ENCODE measurements at places on chromosomes 1 and 21. TPM values are rescaled to one million over a fixed set of nuclear protein-coding genes. Genes with fewer than 3 reads are reported as not detected.
A peak's percentile ranks its signal among the peaks of the same experiment; 100 is the strongest.

MTARC1 gene
- total RNA-seq = 2.2 TPM

DNA sequence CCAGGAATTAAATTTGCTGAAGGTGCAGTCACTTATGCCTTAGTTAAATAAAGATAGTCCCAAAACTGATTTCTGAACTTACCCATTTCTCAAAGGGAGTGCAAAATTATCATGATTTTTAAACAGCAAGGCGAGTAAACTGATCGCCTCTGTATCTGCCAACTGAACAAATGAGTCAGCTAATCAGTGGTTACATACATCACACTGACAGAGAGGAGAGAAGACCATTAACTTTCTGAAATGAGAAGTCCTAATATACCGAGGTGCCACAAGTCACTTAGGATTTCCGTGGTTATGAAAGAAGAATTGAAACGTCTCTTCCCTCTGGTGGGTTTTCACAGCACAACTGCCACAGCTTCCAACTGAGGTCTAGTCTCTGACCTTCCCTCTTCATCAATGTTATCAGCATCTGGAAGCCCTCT is 400.7 kb downstream of the SMYD3 start:
- no peaks in the 10 kb centered on the region for H3K36me3 ChIP-seq
- H3K27ac ChIP-seq = no peak overlapping the region
- H3K4me3 ChIP-seq = no peak overlapping the region
- no peak for DNase-seq
- no peaks in the 10 kb centered on the region for H3K4me1 ChIP-seq

- DNase-seq = no peak
- no peaks in the 10 kb centered on the region for H3K27me3 ChIP-seq
- no peaks in the 10 kb centered on the region for H3K36me3 ChIP-seq
- H3K27ac ChIP-seq = no peak overlapping the region
- no peak overlapping the region for H3K4me3 ChIP-seq
Observed at GRCh38 chr1:65491472-65491871, 71.0 kb downstream of the LEPR start.

- no peaks in the 10 kb centered on the region for H3K36me3 ChIP-seq
- no peaks in the 10 kb centered on the region for H3K27me3 ChIP-seq
- no peak overlapping the region for H3K27ac ChIP-seq
- H3K4me3 ChIP-seq = no peak overlapping the region
Observed at GRCh38 chr1:160580221-160580812, 1.0 kb upstream of the CD84 start.

GRCh38 chr1:229582011-229582694 is 23.6 kb upstream of the ABCB10 start:
- DNase-seq = peak; percentile 86
- H3K4me3 ChIP-seq = peak overlapping the region; percentile 9
- peak overlapping the region; percentile 68 for H3K27ac ChIP-seq
- H3K27me3 ChIP-seq = no peaks in the 10 kb centered on the region
- no peaks in the 10 kb centered on the region for H3K4me1 ChIP-seq

MUTYH gene
- 1.8 TPM for total RNA-seq

- H3K36me3 ChIP-seq = no peaks in the 10 kb centered on the region
- no peaks in the 10 kb centered on the region for H3K27me3 ChIP-seq
Observed at GRCh38 chr1:28966617-28967016, 52.2 kb downstream of the EPB41 start.

DNA sequence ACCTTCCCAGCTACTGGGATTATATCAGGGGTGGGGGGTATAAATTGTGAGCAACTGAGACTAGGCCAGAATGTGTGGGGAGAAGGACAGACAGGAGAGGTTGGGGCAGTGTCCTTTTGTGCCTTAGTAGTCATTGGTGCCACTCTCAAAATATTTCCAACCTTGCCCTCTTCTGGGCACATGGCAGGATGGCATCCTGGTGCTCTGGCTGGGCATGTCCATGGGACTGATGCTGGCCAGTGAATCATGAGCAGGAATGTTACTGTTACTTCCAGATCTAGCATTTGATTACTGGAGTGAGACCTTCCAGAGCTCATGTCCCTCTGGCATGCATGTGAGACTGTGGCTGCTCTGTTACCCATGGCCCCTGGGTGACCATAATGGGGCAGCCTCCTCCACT is 151.2 kb downstream of the MATN1 start:
- no peaks in the 10 kb centered on the region for H3K27me3 ChIP-seq
- H3K4me3 ChIP-seq = no peak overlapping the region
- no peaks in the 10 kb centered on the region for H3K36me3 ChIP-seq
- DNase-seq = no peak
- no peaks in the 10 kb centered on the region for H3K4me1 ChIP-seq

DNA sequence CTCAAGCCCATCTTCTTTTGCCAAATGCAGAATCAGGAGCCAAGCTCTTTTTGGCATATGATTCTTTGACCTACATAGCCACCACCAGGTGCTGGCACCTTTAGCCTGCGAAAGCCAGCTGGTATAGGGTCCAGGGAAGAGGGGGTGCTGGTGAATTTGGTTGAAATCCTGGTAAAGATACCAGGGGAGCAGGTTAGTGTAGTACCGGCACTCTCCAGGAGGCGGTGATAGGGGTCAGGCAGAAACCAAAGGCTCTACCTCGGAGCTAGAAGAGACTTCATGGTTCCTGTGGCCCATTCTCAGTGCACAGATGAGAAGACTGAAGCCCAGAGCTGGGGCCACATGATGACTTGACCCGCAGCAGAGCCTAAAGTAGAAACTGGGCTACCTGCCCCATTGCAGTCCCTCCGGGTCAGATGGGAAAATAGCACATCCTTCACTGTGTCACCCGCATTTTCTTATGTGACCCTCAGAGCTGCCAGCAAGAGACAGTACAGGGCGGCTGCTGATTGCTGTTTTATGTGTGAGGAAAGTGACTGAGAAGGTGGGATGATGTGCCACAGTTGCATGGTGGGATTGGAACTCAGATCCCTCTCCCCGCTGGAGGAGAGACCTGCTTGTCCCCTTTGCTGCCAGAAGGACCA is 36.0 kb upstream of the IL19 start:
- H3K27ac ChIP-seq = no peak overlapping the region
- H3K4me3 ChIP-seq = no peak overlapping the region
- no peak for DNase-seq
- H3K27me3 ChIP-seq = no peaks in the 10 kb centered on the region

FAAH gene
- total RNA-seq = 6.0 TPM

FAM163A gene
- not detected for total RNA-seq

TP73 gene
- not detected for total RNA-seq

- H3K4me1 ChIP-seq = no peaks in the 10 kb centered on the region
- H3K27me3 ChIP-seq = no peaks in the 10 kb centered on the region
- H3K27ac ChIP-seq = peak overlapping the region; percentile 78
- no peaks in the 10 kb centered on the region for H3K36me3 ChIP-seq
- DNase-seq = no peak
Observed at GRCh38 chr1:44049839-44050238, 18.6 kb upstream of the SLC6A9 start.

- no peak overlapping the region for H3K27ac ChIP-seq
- no peaks in the 10 kb centered on the region for H3K4me1 ChIP-seq
- H3K4me3 ChIP-seq = no peak overlapping the region
- no peak for DNase-seq
- no peaks in the 10 kb centered on the region for H3K27me3 ChIP-seq
Observed at GRCh38 chr1:4017636-4018365, 117.7 kb upstream of the C1orf174 start.

GRCh38 chr1:30635391-30635975 is 87.9 kb downstream of the MATN1 start:
- no peak for DNase-seq
- H3K27ac ChIP-seq = no peak overlapping the region
- no peaks in the 10 kb centered on the region for H3K27me3 ChIP-seq
- no peaks in the 10 kb centered on the region for H3K4me1 ChIP-seq
- H3K4me3 ChIP-seq = no peak overlapping the region

GRCh38 chr1:111474106-111474505 is 322 bp downstream of the C1orf162 start:
- H3K4me1 ChIP-seq = peaks cover 5% of the 10 kb centered on the region
- H3K36me3 ChIP-seq = peaks cover 12% of the 10 kb centered on the region
- peak overlapping the region; percentile 47 for H3K4me3 ChIP-seq
- no peaks in the 10 kb centered on the region for H3K27me3 ChIP-seq
- DNase-seq = no peak
- H3K27ac ChIP-seq = peak overlapping the region; percentile 65

DNA sequence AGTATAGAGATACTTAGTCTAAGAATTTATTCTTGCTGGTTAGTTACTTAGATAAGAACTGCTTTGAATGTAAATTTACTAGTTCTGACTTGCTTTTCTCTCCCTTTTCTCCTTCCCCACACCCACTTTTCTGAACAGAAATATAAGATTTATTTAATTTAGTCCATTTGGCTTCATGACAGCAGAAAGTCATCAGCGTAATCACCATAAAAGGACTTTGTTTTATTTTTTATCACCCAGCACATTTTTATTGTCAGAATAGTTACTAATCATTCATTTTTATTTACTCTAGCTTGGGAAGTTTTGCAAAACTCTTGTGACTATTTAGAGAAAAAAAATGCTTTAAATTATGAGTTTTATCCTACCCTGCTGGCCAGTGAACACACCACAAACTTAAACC is 197.2 kb downstream of the CHRM3 start:
- no peaks in the 10 kb centered on the region for H3K36me3 ChIP-seq
- no peak overlapping the region for H3K27ac ChIP-seq
- H3K4me3 ChIP-seq = no peak overlapping the region
- no peaks in the 10 kb centered on the region for H3K27me3 ChIP-seq

TSACC gene
- total RNA-seq = not detected

- peaks cover 23% of the 10 kb centered on the region for H3K4me1 ChIP-seq
- H3K36me3 ChIP-seq = peaks cover 21% of the 10 kb centered on the region
- peak overlapping the region; percentile 96 for H3K27ac ChIP-seq
- H3K4me3 ChIP-seq = peak overlapping the region; percentile 90
- H3K27me3 ChIP-seq = no peaks in the 10 kb centered on the region
- no peak for DNase-seq
Observed at GRCh38 chr1:234608911-234609690, 877 bp downstream of the IRF2BP2 start.

PLPPR5 gene
- total RNA-seq = not detected

DNA sequence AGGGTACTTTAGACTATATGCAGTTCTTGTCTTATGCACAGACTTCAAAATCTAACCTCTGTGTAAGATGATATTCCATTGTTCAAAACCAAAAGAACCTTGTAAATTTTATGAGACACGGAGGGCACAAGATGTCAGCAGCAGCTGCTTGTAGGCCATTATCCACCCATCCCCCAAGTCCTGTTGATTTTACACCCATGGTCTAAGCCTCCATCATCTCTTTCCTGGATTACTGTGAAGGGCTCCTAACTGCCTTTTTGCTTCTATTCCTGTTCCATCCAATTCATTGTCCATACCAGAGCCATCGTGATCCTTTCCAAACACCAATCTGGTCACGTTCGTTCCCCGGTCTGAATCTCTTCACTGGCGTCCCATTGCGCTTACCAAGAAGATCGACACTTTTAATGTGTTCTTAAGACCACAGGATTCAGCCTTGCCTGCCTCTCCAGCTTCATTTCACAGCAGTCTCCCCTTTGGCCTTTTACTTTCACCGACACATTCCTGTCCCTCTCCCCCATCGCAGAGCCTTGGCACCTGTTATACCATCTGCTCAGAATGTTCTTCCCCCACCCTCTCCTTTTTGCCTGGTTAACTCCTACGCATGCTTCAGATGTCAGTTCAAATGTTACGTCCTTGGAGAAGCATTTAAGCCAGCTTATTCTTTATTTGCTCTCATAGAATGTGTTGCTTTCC is 107.3 kb upstream of the POU3F1 start:
- H3K4me3 ChIP-seq = no peak overlapping the region
- no peaks in the 10 kb centered on the region for H3K27me3 ChIP-seq
- no peaks in the 10 kb centered on the region for H3K36me3 ChIP-seq

- H3K36me3 ChIP-seq = no peaks in the 10 kb centered on the region
- H3K27me3 ChIP-seq = no peaks in the 10 kb centered on the region
- no peaks in the 10 kb centered on the region for H3K4me1 ChIP-seq
Observed at GRCh38 chr21:16608209-16608830, 878.5 kb downstream of the USP25 start.

- no peak overlapping the region for H3K27ac ChIP-seq
- no peaks in the 10 kb centered on the region for H3K27me3 ChIP-seq
- DNase-seq = peak; percentile 56
Observed at GRCh38 chr21:45543710-45544448, 1.6 kb upstream of the SLC19A1 start.

LMX1A gene
- 1.7 TPM for total RNA-seq

DNA sequence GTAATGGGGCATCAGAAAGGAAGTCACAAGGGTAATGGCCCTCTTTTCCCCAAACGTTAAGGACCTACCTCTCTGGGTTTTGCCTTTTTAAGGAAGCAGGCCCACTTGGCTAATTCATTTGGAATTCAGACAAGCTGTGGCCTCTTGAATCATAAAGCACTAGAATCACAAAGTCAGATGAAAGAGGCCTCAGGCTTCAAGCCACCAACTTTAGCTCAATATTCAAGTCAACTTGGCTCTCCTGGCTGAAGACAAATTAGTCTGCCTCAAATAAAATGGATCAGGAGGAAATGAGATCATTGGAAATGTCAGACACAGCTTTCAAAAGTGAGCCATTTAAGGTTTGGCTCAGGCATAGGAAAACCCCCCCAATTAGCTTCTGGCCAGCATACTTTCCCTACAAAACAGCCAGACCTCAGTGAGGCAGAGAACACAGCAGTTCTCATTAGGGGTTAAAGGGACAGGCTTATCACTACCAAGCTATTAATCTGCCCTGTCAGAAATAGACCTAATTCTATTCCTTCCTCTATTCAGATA is 34.3 kb downstream of the SLC35D1 start:
- no peaks in the 10 kb centered on the region for H3K27me3 ChIP-seq
- H3K36me3 ChIP-seq = no peaks in the 10 kb centered on the region
- peak; percentile 77 for DNase-seq

GRCh38 chr1:7265771-7266371 is 480.6 kb downstream of the CAMTA1 start:
- H3K4me3 ChIP-seq = no peak overlapping the region
- no peak overlapping the region for H3K27ac ChIP-seq
- no peaks in the 10 kb centered on the region for H3K27me3 ChIP-seq
- no peak for DNase-seq
- H3K36me3 ChIP-seq = no peaks in the 10 kb centered on the region

- H3K27ac ChIP-seq = no peak overlapping the region
- no peak for DNase-seq
- no peaks in the 10 kb centered on the region for H3K36me3 ChIP-seq
- no peaks in the 10 kb centered on the region for H3K4me1 ChIP-seq
Observed at GRCh38 chr1:244104309-244105060, 53.4 kb downstream of the ZBTB18 start.

DNA sequence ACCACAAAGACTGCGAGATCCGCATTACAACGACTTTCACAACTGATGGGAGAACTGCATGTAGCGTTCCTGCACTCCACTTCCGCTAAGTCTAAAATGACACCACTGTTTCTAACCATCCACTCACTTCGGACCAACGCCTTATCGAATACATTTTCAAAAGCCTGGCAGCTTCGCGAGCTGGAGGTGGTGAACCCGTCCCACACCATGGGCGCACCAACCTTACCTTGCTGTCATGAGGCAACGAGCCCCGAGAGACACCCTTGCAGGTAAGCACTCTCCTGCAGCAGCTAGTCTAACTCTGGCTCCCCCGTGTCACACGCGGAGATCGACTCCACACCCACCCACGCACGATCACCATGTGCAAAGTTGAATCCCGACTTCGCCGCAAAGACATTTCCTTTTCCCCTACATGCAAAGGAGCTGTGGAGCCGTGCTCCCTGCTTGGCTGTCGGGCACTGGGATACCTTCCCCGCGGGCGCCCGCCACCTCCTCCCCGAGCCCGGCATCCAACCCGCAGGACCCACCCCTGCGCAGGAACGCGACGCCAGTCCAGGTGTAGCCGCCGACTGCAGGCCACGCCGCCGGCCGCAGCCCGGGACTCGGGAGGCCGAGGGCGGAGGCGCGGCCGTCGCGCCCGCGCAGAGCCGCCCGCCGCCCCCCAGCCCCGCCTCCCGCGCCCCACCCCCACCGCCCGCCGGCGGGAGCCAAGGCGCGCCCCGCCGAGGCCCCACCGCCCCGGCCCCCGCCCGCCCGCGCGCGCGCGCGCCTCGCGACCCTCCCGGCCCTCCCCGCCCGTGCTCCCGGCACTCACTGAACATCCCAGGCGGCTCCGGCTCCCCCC is 629 bp downstream of the TAF5L start:
- H3K27ac ChIP-seq = peak overlapping the region; percentile 96
- H3K4me3 ChIP-seq = peak overlapping the region; percentile 92
- H3K4me1 ChIP-seq = peaks cover 8% of the 10 kb centered on the region
- H3K27me3 ChIP-seq = no peaks in the 10 kb centered on the region
